ENCODE measurements at places on chromosomes 3 and 15. TPM values are rescaled to one million over a fixed set of nuclear protein-coding genes. Genes with fewer than 3 reads are reported as not detected.

SECISBP2L gene
- total RNA-seq, result 85.0 TPM

MORF4L1 gene
- 697 TPM for total RNA-seq

CFAP20DC gene
- 4.4 TPM for total RNA-seq

PLSCR5 gene
- not detected for total RNA-seq

KIF7 gene
- 5.1 TPM for total RNA-seq
